ENCODE measurements at places on chromosomes 2 and 18.

DNA sequence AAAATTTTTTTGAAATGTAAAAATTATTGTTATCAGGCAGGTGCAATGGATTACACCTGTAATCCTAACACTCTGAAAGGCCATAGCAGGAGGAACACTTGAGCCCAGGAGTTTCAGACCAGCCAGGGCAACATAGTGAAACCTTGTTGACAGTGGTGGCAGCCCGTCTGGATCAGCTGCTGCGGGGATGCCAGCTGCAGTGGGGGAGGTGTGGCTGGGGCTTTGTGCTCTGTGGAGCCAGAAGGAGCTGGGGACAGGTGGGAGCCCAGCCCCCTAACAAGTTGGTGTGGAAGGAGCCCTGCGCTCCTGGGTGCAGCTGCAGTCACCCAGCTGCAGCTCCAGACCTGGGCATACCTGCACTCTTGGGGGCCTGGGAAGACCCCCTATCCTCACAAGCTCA lies 182.4 kb upstream of the MC4R start:
- no peak for DNase-seq

DNA sequence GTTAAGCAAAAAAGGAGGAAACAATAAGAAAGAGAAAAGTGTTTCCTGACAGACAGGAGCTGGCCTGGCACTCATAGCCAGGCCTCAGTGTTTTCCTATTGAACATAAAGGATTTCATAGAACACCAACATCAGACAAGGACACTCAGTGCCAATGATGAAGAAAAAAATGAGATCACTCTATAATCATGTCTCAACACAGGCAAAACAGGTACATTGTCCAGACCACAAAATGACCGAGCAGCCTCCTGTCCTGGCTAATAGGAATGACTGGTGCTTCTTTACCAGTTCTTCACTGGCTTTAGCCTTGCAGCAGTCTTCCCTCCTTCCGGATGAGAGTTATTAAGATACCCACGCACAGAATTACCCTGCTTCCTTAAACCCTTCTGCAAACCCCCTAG lies 35.6 kb downstream of the SEMA4F start:
- DNase-seq: no peak

DNA sequence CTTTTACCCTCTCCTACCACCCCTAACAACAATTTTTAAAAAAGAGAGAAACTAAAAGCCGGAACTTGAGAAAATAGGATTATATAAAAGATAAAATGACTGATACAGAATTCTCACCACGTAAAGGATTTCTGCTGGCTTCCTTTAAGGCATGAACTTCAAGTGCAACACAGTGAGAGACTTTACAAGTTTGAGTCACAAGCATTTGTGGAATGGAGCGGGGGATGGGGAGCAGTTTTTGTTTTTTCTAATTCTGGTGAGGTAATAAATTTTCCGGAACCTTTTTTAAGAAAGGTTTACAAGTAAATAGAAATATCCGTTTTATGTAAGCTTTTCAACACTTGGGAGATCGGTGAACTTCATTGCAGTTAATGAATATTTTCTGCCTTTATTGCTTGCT lies 1.8 kb upstream of the CDH2 start:
- no peak for DNase-seq

GRCh38 chr2:179443180-179443579 lies 178.5 kb upstream of the SESTD1 start:
- DNase-seq: peak; percentile 52

DNA sequence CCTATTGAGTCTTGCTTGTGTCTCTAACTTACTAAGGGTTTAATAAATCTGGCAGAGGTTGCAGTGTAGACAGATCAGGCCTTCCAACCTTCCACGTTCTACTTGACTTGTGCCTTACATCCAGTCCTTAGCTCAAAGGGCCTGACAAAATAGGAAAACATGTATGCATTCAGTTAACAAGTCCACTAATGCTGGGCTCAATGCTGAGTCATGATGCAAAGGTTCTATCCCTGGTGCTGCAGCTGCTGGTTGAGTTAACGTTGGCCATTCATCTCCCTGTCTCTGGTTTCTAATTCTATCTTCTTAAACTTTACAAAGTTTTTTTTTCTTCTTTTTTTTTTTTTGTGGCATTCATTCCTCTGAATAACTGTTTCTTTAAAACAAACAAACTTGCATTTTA lies 46.3 kb upstream of the ITGB6 start:
- DNase-seq: no peak

- DNase-seq: no peak
These were observed 18.2 kb upstream of the PDIA6 start for GRCh38 chr2:10830641-10831399.

DNA sequence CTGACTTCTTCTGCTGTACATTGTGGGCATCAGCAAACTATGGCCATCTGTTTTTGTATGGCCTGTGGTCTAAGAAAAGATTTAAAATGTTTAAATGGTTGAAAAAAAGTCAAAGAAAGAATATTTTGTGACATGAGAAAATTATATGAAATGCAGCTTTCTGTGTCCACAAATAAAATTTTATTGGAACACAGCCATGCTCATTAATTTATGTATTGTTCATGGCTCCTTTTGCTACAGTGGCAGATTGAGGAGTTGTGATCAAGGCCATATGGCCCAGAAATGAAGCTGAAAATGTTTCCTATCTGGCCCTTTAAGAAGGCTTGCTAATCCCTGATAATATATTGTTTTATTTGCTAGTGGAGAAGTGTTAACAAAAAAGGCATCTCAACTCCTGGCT lies 162.0 kb downstream of the SLC4A3 start:
- DNase-seq: no peak

DNA sequence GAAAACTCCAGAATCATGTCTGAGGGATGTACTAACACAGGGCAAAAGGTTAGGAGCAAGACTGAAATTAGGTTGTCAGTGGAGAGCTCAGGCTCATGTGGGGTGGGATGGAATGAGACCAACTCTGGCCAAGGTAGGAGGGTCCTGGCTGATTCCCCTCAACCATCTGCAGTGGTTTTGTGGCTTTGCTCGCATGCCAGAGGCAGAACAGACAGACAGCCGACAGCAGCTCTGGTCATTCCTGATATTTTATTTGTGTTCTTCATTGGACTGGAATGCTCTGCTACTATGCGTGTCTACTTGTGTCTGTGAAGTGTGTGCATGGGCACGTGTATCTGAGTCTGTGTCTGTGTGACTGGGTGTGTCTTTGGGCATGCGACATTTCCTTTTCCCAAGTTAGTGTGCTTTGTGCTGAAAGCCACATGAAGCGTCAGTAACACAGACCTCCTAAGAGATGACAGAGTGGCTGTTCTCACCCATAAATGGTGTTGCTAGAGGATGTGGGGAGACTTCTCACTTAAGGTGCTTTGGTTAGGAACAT lies 239.5 kb downstream of the CNTNAP5 start:
- DNase-seq: no peak

DNA sequence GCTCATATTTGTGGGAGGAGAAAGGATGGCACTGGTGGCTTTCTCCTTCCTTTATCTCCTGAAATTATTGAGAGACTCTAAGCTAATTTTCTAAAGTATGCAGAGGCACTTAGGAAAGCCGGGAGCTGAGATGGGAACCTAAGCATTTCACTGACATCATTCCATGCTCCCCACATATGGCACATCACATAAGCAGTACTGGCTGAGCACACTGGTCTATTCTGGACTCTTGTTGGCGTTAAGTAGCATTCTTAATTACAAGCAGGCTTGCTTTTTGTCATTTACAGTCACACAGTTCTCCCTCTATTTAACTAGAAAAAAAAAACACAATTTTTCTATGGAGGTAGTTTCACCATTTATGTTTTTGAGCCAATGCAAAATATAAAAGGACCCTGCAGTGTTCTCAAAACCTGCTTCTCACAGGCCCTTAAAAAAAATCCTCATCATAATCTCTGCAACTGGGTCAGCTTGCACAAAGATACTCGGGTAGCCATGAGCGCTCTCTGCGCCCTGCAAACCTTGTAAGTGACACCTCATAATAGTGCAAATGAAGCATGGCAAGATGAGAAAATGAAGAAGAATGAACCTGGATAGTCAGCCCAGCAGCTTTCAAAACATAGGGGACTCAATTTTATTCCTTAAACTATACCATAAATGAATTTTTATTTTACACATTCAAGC lies 688.6 kb downstream of the NRXN1 start:
- DNase-seq: no peak

DNA sequence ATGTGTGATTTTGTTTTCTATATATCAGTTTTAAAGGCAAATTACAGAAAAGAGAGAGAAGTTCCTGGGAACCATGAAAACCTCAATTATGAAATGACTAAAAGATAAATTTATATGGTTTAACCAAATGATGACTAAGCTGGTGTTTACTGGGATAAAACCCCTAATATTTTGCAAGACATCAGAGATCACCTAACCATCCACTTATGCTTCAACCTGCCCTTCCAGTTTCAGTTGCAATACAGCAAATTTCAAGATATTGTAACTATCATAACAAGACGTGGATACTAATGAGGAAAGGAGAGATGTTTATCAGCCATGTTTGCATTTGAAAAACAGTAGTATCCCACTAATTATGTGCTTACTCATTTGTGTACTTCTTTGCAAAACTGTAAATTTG lies 108.2 kb downstream of the GAREM1 start:
- DNase-seq: no peak

DNA sequence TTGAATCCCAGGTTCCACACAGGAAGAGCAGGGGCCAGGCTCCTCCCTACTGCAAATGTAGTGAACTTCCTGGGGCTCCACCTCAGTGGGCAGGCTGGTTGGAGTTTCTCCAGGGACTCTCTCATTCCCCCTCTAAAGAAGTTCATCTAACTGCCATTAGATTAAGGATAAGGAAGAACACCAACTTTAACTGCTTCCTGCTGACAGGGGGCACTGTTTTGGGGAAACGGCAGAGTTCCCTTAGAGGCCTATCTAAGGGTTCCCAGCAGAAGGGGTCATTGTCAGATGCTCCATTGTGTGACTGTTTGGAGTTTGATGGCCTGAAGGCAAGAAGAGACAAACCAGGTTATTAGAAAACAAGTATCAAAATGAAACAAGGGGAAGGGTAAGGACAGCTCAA lies 2159.7 kb upstream of the PIK3C3 start:
- DNase-seq: no peak

DNA sequence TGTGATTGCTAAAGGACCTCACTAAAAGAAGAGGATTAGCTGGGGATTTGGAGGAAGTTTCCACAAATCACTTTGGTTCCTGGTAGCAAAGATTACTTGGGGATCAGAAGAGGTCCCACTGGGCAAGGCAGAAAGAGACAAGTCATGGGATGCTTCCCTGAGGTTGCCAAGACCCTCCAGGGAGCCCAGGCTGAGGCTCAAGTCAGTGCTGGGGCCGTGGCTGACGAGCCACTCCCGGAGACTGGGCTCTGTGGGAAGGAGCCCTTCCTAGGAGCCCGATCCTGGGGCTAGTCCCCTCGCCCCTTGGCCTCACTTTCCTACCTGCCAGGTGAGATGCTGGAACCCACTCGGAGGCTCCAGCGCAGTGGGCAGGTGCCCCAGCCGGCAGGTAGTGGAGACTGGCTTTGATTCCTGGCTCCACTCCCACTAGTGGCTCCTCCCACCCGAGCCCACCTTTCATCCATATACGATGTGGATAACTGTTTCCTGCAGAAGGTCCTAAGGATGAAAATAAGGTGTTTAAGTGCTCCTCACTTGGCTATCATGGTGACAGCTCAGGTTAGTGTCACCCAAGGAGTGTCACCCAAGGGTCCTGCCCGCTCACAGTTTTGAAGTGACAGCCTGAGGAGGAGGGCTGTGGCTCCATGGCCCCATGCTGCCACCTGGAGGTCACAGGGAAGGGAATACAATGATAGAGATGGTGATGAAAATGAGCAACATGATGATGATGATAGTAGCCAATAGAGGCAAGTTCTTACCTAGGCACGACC lies 100.5 kb downstream of the CAPN13 start:
- peak; percentile 73 for DNase-seq

- peak; percentile 39 for DNase-seq
These were observed 31.1 kb downstream of the DOK1 start for GRCh38 chr2:74585406-74586185.

DNA sequence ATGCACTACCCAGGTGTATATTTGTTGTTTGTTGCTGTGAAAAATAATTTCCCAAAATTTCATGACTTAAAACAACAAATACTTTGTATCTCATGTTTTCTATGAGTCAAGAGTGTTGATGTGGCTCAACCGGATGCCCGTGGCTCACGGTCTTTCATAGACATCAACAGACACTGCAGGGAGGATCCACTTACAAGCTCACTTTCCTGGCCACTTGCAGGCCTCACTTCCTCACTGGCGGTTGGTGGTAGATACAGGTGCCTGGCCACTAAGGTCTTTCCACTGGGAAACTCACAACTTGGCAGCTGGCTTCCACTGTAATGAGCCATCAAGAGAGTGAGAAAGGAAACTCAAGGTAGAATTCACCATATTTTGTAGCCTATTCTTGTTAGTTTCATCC lies 662.9 kb downstream of the IRS1 start:
- no peak for DNase-seq
